Natural killer cell treated with Interleukin-12 subunit alpha and Interleukin-12 subunit beta and Interleukin-15 and Interleukin-18, amount 100 ng/mL, for 72 hours (primary cell): ENCODE measurements at places on chromosomes 4 and X. TPM values are rescaled to one million over a fixed set of nuclear protein-coding genes. Genes with fewer than 3 reads are reported as not detected.

- no peak for DNase-seq
- no peak overlapping the region for H3K4me3 ChIP-seq
- H3K27me3 ChIP-seq = no peaks in the 10 kb centered on the region
- H3K36me3 ChIP-seq = no peaks in the 10 kb centered on the region
- H3K4me1 ChIP-seq = no peaks in the 10 kb centered on the region
- H3K27ac ChIP-seq = no peak overlapping the region
These were observed 45.0 kb downstream of the SOD3 start for GRCh38 chr4:24840362-24840761.

DNA sequence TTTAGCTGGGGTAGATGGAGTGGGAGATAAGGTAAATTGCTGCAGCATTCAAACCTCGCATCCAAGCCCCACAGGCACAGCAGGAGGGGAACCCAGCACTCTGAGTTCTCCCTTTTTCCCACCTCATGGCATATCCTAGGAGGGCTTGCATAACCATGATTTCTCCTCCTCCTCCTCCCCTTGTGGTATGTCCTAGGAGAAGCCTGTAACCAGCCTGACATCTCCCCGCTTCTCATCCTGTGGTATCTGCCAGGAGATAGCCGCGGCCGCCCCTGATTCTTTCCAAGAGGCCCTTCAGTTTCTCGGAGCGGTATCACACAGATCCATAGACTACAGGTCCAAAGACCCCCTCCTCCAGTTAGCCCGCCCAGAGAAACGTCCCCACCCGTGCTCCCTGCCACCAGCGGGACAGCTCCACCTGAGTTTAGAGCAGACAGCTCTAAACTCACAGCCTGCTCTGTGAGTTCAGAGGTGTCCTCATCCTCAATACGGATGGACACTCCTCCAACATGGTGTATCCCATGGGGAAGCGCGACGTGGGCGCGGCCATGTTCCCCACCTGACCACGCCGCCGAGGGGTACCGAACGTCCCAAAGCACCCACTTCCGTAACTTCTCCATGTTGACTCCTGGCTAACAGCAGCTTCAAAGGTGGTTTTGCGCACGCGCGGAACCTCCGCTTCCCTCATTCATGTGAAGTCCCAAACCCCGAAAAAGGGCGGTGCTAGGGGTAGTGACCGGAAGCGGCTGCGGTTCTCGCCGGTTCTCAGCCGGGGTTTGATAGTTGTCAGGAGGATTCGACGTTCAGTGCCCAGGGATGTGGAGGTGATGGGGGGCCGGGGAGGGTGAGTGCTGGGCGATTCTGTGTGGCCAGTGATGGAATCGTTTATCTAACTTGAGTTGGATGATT, at the start of gene ZNF81:
ZNF81 (plus strand) TSS at position 739 of the 909 bp plus-strand sequence. CDS start 9,366 bp downstream, outside the sequence.
- no peaks in the 10 kb centered on the region for H3K27me3 ChIP-seq
- peak; percentile 94 for DNase-seq
- H3K4me1 ChIP-seq = peaks cover 7% of the 10 kb centered on the region
- no peaks in the 10 kb centered on the region for H3K36me3 ChIP-seq
- peak within 1 kb of the TSS; percentile 95 for H3K4me3 ChIP-seq
- peak within 1 kb of the TSS; percentile 99 for H3K27ac ChIP-seq

- no peaks in the 10 kb centered on the region for H3K4me1 ChIP-seq
- peaks cover 22% of the 10 kb centered on the region for H3K36me3 ChIP-seq
- H3K27me3 ChIP-seq = no peaks in the 10 kb centered on the region
- no peak overlapping the region for H3K27ac ChIP-seq
These were observed 16.4 kb downstream of the LSM6 start for GRCh38 chr4:146191766-146192458.

The CBR4 gene
- total RNA-seq = 9.2 TPM
